RKO (cell line): ENCODE measurements at places on chromosomes 11 and 22.

- no peak for DNase-seq
Measured at GRCh38 chr11:119145551-119145950, 3.3 kb upstream of the ABCG4 start.

DNA sequence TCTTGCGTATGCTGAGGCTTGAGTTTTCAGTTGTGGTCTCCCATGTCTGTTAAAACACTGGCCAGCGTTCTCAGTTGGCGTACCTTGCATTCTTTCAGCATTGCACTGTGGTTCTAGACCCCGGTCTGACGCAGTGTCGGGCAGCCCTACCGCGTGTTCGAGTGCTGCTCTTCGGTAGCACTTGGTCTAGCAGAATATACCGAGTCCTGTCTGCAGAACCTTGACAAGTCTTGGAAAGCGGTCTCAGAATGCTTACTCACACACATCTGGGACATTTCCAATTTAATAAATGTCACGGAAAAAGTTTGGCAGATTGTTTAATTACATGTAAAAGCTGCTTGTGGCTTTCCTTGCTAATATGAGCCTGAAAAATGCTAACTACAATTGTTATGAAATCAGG, 32.6 kb downstream of the PPFIA1 start:
- no peak for DNase-seq

DNA sequence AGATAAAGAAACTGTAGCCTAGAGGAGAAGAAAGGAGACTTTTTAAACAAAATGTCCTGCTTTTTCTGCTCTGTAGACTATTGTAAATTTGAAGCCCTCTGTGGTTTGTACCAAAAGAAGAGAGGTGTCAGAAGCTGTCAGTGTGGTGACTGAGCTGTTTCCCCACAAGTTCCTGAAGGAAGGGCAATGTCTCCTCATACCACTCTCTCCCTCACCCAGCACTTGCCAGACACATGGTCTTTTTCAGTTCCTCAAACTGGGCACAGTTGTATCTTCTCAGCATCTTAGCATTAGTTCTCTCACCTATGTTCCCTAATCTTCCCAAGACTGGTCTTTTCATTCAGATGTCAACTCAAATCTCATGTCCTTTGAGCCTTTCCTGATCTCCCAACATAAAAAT, 4.3 kb downstream of the BCO2 start:
- DNase-seq, result no peak

GRCh38 chr11:12173111-12173510, 62.7 kb downstream of the MICAL2 start:
- DNase-seq, result no peak

DNA sequence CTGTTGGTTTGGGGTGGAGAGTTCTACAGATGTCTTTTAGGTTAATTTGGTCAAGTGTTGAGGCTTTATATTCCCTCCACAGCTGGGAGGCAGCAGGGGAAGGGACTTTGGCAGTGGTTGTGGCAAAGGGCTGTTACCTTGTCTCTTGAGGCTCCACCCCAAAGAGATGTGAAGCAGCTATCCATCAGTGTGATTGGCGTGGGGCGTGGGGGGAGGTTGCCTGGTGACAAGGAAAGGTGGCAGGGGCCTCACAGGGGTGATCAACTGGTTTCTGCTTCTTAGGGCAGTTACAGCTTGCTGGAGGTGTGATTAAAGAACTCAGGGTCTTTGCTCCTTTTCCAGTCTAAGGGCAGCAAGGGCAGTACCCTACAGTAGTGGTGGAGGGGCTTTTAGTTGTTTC, 59.3 kb downstream of the FANCF start:
- DNase-seq, result no peak

GRCh38 chr11:121417055-121417551, 35.0 kb upstream of the SORL1 start:
- DNase-seq, result no peak

DNA sequence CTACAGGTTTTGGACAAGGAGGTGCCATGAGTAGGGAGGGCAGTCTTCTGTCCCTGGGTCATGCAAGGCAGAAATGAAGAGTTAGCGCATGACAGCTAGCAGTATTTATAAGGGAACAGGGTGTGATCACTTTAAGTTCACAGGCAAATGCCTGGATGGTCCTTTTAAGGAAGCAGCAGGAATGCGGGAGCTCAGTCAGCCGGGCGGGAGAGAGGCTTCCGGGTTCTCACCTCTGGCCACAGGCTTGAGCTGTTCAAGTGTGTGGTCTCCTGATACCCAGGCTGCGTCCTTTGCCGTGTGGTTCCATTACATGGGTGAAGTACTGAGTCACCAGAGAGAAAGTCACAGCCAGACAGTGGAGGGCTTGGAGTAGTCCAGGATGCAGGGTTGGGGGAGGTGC, 105.4 kb downstream of the BCR start:
- DNase-seq, result no peak

GRCh38 chr11:125945011-125945796, 640 bp upstream of the VSIG10L2 start:
- DNase-seq, result no peak

- DNase-seq, result peak; percentile 8
Measured at GRCh38 chr22:19648419-19648929, 65.8 kb upstream of the SEPTIN5 start.

GRCh38 chr11:122714004-122714403, 58.5 kb downstream of the UBASH3B start:
- no peak for DNase-seq

DNA sequence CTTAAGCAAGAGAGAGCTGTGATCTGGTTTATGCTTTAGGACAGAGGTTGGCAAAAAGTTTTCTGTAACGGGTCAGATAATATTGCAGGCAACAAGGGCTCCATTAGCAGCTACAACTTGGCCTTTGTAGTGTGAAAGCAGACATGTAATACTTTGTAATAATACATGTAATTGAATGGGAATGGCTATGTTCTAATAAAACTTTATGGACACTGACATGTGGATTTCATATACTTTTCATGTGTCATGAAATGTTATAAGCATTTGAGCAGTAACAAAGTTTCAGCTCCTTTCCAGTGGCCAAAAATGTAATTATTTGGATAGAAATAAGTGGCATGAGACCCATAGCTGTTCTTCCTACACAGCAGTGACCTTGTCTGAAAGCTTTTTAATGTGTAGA, 3.1 kb downstream of the DYNC2H1 start:
- DNase-seq, result peak; percentile 37

- no peak for DNase-seq
Measured at GRCh38 chr11:27532652-27533325, 26.2 kb upstream of the LIN7C start.

DNA sequence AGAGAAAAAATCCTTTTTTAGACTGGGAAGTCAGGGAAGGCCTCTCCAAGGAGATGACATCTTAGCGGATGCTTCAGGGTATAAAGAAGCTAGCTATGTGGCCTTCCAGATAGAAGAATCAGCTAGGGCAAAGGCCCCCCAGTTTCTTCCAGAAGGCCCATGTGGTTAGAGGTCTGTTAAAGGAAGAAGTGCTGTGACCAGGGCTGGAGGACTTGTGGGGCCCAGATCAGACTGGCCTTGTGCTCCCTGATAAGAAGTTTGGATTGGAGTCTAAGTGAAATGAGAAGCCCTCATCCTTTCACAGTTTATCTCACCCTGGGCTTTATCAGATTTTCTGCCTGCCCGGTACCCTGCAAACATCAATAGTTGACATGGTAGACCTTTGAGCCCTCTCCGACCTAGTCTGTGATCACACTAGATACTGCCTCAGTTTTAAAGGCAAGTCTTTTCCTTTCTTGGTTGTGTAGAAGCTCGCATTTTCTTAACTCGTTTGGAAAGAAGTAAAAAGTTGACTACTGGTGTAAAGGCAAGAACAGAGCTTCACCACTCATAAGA, 7.8 kb downstream of the AMPD3 start:
- no peak for DNase-seq

GRCh38 chr11:134578807-134579723, 167.0 kb upstream of the B3GAT1 start:
- DNase-seq, result no peak

DNA sequence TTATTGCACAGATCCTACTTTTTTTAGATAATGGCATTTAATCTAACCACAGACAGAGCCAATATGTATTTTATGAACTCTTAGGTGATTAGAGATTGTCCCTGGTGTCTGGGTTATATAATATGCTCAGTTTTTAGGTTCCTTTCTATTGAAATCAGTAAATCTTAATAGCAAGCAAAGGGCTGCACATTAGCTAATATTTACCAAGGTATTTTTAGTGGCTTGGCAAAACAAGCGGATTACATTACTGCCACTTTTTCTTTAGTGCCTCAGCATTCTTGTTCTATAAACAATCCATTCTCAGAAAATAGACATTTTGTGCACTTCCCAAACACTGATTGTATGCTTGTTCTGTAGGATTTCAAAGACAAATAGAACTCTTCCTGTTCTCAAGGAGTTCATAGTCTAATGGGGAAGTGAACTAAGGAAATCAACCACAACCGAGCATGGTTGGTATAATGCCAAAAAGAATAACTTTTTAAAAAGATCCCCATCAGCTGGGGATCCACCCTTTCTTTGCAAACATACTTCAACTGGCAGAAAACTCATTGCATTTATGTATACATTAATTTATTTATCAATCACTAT, 23.8 kb downstream of the KCNJ1 start:
- DNase-seq, result no peak
